Testis (tissue), 5 donors: ENCODE measurements at places on chromosomes 7 and 10.
A peak's percentile ranks its signal among the peaks of the same experiment; 100 is the strongest.

GRCh38 chr10:12949248-12949647, 52.3 kb downstream of the CCDC3 start:
- no peak for DNase-seq

- DNase-seq = no peak
These were observed 927.7 kb upstream of the ZWINT start for GRCh38 chr10:57288754-57289153.

DNA sequence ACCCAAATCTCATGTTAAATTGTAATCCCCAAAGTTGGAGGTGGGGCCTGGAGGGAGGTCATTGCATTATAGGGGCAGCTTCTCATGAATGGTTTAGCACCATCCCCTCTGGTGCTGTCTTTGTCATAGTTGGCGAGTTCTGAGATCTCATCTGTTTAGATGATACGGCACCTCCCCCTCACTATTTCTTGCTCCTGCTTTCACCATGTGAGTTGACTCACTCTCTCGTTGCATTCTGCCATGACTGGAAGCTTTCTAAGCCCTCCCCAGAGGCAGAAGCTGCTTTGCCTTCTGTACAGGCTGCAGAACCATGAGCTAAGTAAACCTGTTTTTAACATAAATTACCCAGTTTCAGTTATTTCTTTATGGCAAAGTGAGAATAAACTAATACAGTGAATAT, 18.9 kb upstream of the ZNF138 start:
- DNase-seq = no peak

- DNase-seq = peak; percentile 57
These were observed 145.6 kb downstream of the ADAM12 start for GRCh38 chr10:126242397-126243260.

GRCh38 chr10:20417791-20418190, 479.3 kb downstream of the NEBL start:
- DNase-seq = no peak

- DNase-seq = no peak
These were observed 733.9 kb upstream of the PHF14 start for GRCh38 chr7:10239695-10240345.

DNA sequence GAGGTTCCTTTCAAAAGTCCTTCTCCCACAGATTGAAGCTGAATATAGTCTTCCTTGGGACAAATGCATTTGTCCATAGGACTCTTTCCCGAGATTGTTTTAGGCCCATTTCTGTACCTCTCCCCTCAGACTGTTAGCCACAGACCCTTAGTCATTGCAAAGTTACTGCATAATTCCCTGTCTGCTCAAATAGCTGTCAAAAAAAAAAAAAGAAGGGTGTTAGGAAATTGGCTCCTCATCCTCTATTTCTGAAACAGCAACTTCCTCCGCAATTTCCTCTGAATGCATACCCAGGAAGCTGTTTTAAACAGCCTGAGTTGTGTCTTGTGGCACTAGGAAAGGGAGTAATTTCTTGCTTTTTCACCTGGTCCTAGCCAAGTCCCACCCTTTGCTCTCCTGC, 5.4 kb downstream of the LRRC4 start:
- no peak for DNase-seq

DNA sequence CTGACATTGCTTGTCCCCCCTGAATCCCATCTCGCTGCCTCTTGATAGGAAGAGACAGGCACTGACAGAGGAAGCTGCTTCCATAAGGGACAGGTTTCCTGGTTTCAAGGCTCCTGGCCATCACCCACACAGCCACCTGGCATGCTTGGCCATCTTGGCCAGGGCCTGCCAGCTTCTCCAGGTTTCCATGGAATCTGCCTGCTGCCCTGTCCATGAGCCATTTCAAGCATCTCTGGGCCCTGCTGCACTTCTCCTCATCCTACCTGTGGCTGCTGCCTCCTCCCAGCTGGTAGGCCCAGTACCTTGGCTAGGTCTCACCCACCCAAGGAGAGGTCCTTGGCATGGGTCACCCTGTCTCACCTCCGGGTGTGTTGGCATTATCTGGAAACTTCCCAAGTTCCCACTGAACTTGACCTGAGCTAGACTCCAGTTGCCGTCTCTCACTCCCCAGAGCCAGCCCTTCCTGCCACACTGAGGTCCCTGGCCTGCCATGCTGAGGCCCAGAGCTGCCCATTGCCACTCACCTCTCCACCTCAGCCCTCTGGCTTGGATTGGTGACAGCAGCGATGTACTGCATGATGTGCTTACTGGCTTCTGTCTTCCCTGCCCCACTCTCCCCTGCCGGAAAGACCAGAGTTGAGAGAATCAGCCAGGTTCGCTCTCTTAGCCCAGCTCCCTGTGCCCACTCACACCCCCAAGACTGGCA, 2.6 kb downstream of the MYO1G start:
- no peak for DNase-seq

DNA sequence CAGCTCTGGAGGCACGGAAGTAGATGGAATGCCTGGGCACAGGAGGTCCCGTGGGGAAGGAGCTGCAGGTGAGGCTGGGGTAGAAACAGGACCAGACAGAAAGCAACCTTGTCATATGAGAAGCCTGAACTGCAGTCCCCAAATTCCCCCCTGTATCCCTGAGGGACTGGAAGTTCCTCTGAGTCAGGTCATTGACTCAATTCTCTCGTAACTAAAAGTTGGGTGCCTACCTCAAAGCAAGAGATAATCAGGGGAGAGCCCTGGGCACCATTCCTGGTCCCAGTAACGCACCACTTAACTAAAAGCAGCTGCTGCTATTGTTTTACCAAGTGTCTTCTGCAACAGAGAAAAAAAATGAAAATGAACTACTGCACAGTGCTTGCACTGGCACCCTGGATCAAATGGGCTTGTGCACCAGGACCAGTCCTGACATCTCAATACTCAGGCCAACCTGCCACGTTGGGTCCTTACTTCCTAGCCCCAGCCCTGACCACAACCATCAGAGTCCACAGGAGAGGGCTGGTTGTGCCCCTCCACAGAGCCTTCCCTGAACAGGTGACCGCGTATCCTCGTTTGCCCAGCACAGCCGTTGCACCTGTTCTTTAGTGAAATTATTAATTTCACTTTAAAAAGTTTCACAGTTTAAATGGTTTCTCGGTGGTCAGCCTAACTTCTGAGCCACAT, 79.3 kb downstream of the GRID1 start:
- DNase-seq = peak; percentile 9

DNA sequence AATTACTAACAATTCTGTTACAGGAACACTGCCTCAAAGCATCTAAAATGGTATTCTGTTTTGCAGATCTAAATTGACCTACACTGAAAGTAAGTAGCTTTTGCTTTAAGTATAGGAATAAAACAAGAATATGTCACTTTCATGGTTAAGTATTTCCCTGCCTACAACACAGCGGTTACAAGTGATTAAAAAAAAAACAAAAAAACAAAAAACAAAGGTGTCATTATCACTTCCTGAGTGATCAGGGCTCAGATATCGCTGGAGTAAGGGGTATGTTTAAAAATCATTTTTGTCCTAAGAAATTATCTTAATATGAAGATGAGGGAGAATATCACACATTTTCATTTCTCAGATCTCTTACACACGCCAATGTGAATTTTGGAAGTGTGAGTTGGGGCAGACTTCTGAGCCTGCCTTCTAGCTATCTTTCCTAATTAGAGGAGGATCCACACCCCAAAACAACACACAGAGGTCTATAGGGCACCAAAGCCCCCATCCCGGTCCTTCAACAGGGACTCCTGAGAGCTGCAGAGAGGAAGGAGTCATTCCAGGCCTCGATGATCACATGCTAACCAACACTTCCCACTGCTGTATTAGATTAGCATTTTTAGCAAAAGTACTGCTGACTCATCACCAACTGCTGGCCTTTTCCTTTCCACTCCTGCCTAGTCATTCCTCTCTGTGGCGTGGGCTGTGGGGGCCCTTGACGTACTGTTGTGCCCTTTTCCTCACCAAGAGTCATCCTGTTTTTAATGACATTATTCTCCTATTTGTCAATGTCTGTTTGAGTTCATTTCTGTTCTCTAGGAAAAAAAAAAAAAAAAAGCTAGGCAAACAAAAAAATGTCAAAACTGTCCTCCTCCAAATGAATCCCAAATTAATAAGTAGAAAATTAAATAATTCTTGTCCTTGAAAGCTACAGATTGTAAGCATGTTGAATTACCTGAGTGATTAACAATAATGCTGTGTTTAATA, 31.2 kb downstream of the PRTFDC1 start:
- DNase-seq = peak; percentile 34

DNA sequence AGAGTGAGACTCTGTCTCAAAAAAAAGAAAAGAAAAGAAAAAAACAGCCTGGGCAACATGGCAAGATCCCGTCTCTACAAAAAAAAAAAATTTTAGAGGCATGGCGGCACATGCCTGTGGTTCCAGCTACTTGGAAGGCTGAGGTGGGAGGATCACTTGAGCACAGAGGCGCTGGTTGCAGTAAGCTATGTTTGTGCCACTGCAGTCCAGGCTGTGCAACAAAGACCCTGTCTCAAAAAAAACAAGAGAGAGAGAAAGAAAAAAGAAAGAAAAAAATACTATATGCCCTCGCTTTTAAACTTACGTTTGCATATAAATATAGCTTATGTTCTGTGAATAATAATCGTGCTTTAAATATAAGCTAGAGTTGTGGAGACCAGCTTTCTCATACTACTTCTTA, 11.2 kb downstream of the HACD1 start:
- no peak for DNase-seq

DNA sequence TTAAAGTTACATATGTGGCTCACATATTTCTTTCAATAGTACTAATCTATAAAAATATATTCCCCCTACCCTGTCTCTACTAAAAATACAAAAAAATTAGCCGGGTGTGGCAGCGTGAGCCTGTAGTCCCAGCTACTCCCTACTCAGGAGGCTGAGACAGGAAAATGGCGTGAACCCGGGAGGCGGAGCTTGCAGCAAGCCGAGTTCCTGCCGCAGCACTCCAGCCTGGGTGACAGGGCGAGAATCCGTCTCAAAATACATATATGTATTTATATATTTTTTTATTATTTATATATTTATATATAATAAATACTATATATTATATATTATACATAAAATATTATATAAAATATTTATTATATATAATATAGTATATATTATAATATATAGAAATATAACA, 69.7 kb upstream of the GRM3 start:
- DNase-seq = peak; percentile 14
